ENCODE measurements at places on chromosomes 11 and 22. TPM values are rescaled to one million over a fixed set of nuclear protein-coding genes. Genes with fewer than 3 reads are reported as not detected.

The CTSW gene
- polyA plus RNA-seq = 1.3 TPM

The OR52H1 gene
- polyA plus RNA-seq = not detected

The FXYD6 gene
- 7.0 TPM for polyA plus RNA-seq

The BDNF gene
- 0.37 TPM for polyA plus RNA-seq

The UPK3A gene
- polyA plus RNA-seq = not detected

The GDPD4 gene
- 0.18 TPM for polyA plus RNA-seq

The DCDC1 gene
- polyA plus RNA-seq = not detected

The LRRC4C gene
- 0.12 TPM for polyA plus RNA-seq

The TMEM45B gene
- 90.6 TPM for polyA plus RNA-seq

The TMEM191B gene
- 2.9 TPM for polyA plus RNA-seq

The MS4A7 gene
- polyA plus RNA-seq = 1.1 TPM

The TRPT1 gene
- 44.9 TPM for polyA plus RNA-seq

The SLC29A2 gene
- polyA plus RNA-seq = 4.7 TPM

The NCF4 gene
- polyA plus RNA-seq = 4.2 TPM

The SCN4B gene
- polyA plus RNA-seq = 0.75 TPM

The CD248 gene
- 3.3 TPM for polyA plus RNA-seq

The IRAG1 gene
- polyA plus RNA-seq = 8.6 TPM

The MRGPRX3 gene
- 0.33 TPM for polyA plus RNA-seq

The DRD4 gene
- polyA plus RNA-seq = 0.18 TPM

The OR5B21 gene
- not detected for polyA plus RNA-seq

The ROBO4 gene
- 3.2 TPM for polyA plus RNA-seq
